Naive thymus-derived CD8-positive, alpha-beta T cell (primary cell): ENCODE measurements at places on chromosomes 4 and X.

- DNase-seq = no peak
Measured at GRCh38 chr4:7068279-7068842, 497 bp upstream of the GRPEL1 start.

DNA sequence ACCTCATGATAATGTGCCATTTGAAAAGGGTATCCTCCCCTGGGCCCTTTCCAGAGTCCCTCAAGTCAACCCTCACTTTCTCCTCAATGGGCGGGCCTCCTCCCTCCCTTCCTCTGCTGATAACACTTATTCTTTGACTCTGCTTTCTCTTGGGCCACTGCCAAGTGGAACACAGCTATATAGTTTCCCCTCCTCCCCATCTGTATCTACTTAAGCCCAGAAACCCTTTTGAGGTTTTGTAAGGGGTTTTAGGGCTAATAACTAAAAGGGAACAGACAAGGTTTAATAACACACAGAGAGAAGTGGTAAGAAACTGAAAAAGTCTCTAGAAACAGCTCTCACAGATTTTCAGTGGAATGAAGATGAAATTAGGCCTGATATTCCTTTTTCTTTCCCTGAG is 116.7 kb downstream of the GPC3 start:
- no peak for DNase-seq

- no peak for DNase-seq
Measured at GRCh38 chr4:47483745-47484144, 1.3 kb upstream of the ATP10D start.

DNA sequence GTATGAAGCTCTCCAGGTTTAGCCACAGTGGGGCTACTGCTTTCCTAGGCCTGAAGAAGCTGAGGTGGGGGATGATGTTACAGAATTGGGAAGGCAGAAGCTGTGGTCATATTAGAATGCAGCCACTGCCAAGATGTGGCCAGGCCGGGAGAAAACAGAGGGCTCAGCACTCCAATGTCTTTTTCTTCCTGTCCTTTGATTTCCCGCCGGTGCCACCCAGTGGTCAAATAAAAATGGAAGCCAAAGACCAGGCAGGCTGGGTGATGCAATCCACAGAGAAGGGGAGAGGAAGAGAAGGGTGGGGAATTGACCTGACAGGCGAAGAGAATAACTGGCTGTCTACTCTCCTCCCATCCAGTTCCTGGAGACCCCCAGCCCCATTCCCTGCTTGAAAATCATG is 94.9 kb upstream of the SHISA3 start:
- no peak for DNase-seq

DNA sequence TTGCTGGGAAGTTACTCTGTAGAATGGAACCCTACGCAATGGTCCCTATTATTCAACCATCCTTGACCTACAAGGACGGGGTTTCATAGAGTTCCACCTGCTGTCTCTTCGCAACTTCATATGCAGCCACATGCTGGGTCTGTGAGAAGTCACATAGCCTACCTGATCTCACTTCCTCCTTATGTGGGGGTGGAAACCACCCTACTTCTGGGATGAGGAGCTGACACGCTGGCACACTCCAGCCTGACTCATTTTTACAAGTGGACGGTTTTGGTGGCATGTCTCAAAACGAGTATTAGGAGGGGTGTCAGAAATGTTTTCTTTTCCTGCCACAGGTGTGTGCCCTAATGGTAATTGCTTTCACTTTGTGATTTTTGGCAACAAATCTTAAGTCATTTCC is 36.8 kb upstream of the ARSD start:
- no peak for DNase-seq

DNA sequence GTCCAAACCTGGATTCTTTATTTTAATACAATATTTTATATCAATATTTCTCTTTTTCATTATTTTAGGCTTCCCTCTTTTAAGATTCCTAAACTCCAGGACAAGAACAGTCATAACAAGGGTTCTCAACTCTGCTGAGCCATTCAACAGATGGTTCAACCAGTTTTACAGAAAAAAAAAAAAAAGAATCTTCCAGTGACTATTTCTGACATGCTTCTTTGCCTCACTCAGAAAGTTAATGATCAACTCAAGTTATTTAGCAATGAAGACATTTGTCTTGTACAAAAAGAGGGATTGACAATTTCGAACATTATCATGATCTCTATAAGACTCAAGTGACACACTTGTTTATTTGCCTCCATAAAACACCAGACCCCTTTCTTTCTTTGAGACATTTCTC is 282.6 kb upstream of the GRID2 start:
- DNase-seq = no peak
